ENCODE measurements at places on chromosomes 11 and 22.

DNA sequence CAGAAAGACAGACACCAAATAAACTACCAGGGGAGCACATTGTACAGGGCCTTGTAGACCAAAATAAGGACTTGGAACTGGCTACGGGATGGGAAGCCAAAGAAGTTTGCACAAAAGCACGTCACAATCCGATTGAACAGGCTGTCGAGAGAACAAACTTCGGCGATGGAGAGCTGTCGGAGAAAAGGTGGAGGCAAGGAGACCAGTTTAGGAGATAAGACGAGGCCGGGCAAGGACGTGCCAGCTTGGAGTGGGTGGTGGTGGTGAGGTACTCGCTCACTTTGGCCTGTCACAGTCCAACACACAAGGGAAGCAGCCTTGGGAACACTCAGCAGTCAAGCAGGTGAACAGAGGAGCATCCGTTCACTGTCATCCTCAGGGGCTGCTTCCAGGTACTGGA, 19.0 kb downstream of the APOL5 start:
- no peak for DNase-seq

DNA sequence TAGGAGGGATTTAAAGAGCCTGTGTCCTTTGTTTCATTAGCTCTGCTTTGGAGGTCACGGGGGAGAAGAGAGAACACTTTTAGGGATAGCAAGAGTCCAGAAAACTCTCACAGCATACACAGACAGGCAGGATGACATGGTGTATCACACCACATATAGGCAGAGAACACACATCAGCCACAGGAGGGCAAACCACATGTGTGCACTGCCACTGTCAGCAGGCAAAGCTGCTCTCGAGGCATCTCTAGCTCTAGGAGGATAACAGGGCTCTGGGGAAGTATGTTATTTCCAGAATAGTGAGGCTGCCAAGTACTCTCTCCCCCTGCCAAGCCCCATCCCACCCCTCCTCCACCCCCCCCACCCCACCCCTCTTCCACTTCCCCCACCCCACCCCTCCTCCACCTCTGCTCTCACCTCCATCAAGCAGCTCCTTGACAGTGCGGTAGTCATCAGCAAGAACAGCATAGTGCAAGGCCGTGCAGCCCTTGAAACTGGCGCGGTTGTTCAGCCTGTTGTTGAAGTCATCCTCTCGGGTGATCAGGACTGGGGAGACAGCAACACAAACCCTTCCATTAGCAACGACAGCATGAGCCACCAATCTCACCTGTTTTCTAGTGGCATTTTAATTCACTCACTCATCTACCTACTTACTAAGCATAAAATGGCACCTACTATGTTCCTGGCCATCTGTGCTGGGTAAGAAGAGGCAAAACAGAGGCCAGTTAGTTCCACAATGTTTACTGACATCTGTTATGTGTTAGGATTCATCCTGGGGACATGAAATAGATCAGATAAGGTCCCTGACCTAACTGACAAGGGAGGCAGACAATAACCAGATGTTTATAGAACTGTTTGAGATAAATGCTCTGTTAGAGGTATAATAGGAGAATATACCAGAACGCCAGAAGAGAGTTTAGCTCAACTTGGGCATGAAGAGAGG, 75.6 kb downstream of the CLPB start:
- peak; percentile 67 for DNase-seq

GRCh38 chr11:44893846-44894617, 56.7 kb downstream of the TP53I11 start:
- peak; percentile 90 for DNase-seq

- no peak for DNase-seq
Measured at GRCh38 chr22:37431801-37432707, 4.8 kb upstream of the ELFN2 start.

- no peak for DNase-seq
Measured at GRCh38 chr11:70365544-70365927, 32.8 kb upstream of the CTTN start.

DNA sequence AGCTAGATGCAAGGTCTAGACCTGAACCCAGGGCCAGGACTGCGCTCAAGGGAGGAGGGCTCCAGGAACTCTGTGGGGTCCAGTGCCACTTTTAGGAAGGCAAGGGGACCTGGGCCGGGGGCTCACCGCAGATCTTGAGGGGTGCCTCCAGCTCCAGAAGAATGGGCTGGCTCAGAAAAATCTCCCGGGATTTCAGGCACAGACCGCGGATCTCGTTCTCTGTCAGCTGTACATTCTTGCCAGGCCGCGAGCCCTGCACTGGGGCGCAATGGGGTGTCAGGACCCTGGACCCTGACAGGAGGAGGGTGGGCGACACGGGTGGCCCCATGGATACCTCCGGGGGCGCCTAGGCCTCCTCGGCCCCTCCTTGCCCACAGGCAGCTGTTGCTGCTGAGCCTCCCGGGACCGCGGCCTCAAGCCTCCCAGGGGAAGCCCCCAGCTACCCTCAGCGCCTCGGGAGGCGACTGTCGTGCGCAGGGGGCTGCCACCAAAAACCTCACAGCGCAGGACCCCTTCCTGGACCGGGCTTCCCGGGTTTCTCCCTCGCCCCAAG, 640 bp downstream of the PPP1CA start:
- DNase-seq, result no peak

GRCh38 chr11:1049431-1049891, 12.9 kb upstream of the MUC6 start:
- DNase-seq, result peak; percentile 71

DNA sequence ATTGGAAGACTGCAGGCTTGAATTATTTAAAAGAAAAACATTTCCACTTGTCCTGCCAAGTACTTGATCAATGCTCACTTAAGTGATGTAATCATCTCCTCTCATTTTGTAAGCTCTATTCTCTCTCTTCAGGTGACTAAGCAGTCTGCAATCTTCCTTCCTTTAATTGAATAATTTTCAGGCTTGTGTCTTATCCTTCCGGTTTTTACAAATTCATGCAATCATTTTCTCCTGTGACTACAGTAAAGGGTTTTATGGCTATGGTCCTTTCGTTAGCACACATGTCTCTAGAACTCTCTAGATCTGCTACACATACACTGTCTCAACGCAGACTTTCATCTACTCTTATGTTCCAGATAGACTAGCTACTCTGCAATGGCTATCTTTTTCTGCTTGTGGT, 12.6 kb upstream of the UPB1 start:
- DNase-seq, result peak; percentile 18

GRCh38 chr11:91854780-91855179, 369.8 kb upstream of the FAT3 start:
- DNase-seq, result no peak

DNA sequence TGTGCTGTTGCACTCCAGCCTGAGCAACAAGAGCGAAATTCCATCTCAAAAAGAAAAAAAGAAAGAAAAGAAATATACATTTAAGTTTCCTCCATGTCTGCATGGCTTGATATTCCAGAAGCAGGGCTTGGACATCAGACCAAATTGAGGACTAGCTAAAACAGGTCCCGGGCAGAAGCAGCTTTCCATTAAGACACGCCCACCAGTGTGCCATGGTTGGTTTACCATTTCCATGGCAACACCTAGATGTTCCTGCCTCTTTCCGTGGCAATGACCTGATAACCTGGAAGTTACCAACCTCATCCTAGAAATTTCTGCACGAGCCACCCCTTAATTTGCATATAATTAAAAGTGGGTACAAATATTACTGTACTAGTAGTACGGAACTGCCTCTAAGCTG, 111.3 kb downstream of the NAT10 start:
- DNase-seq, result no peak

DNA sequence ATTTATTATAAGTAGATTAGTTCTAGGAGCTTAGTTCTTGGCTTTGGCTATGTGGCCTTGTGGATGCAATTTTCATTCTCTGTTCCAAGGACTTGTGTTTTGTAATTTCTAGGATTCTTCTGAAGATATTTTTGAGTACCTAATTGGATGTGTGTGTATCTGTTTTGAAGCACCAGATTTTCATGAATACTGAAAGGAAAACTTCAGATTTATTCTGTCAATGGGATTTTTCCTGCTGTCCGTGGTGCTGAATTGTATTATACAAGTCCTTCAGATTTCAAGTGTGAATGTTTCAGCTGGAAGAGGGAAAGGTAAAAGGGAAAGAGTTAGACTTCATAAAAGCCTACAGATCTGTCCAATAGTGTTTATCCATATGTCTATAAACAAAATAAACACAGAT, 18.2 kb upstream of the SYN3 start:
- DNase-seq, result no peak

GRCh38 chr22:41262250-41262765, 21.6 kb upstream of the CHADL start:
- DNase-seq, result no peak

DNA sequence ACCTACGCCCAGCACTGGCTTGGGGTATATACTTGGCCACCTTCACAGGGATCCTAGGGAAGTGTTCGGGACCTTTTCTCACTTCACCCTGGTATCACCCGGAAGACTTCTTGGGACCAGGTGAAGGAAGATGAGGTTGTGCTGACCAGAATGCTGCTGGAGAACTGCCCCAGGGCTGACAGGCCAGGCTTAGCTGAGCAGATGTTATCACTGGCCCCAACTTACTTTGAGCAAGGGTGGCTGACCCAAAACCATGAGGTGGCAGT, 4.5 kb downstream of the FTH1 start:
- DNase-seq, result no peak

GRCh38 chr11:130001461-130002351, 929 bp downstream of the PRDM10 start:
- DNase-seq, result peak; percentile 37

GRCh38 chr11:108804511-108804910, 139.6 kb downstream of the DDX10 start:
- no peak for DNase-seq

- DNase-seq, result no peak
Measured at GRCh38 chr22:25966448-25966913, 202.8 kb upstream of the SEZ6L start.

- no peak for DNase-seq
Measured at GRCh38 chr11:9057007-9057406, 34.4 kb downstream of the SCUBE2 start.

DNA sequence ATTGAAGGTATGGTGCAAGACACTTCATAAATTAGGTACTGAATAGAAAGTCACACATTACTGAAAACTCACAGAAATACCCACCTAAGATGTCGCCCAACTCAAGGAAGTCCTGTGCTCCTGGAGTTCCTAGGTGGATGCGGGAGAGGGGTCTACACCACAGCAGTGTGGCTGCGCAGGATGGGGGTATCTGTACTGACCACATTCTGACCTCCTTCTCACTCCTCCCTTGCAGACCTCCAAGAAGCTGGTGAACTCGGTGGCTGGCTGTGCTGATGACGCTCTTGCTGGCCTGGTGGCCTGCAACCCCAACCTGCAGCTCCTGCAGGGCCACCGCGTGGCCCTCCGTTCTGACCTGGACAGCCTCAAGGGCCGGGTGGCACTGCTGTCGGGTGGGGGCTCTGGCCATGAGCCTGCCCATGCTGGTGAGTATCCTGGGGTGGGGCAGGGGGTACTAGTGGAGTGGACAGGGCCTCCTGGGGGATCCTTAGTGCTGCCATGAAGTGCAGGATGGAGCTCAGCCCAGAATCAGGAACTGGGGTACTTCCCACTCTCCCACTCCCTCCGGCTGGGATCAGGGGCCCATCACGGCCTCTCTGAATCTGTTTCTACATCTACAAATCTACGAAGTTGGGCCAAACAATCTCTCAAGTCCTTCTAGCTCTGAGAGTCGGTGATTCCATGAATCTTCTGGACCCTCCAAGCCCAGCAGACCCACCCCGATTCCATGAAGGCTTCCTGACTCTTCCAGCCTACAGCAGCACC, 4.9 kb downstream of the TKFC start:
- no peak for DNase-seq

- DNase-seq, result peak; percentile 68
Measured at GRCh38 chr11:63622323-63622722, 8.1 kb upstream of the PLAAT3 start.

- no peak for DNase-seq
Measured at GRCh38 chr11:66739983-66740382, 11.0 kb upstream of the SPTBN2 start.

DNA sequence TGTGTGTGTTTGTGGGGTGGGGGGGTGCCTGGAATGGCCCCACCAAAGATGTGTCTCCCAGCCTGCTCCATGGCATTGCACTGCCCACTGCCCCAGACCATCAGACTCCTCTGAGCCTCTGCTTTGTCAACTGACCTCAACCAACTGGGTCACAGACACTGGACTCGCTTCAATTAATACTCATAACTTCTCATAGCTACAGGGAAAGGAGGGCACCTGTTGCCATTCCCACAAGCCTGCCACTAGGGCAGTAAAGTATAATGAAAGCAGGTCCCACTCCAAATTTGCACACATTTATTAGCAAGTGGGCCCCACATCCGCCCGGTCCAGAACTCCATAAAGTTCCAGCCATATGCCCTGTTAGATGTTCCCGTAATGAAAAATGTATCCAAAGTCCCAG, 70.5 kb upstream of the PRDM11 start:
- no peak for DNase-seq

GRCh38 chr11:27710536-27710935, 10.3 kb upstream of the BDNF start:
- DNase-seq, result no peak

DNA sequence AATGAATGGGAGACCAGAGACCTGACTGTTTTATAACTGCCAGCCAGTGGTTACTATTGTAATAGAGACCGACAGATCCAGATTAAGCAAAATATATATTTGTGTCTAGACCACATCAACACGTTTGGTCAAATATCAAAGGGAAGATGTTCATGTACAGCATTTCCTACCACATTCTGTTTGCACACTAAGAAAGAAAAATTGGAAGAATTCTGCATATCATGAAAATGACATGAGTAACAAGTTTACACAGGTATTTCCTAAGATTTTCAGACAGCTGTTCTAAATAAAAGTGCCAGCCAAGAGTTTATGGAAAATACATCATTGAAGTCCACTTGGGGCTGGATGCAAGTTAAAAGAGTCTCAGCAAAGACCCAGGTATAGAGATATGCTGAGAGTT, 145.5 kb upstream of the ANO3 start:
- no peak for DNase-seq

DNA sequence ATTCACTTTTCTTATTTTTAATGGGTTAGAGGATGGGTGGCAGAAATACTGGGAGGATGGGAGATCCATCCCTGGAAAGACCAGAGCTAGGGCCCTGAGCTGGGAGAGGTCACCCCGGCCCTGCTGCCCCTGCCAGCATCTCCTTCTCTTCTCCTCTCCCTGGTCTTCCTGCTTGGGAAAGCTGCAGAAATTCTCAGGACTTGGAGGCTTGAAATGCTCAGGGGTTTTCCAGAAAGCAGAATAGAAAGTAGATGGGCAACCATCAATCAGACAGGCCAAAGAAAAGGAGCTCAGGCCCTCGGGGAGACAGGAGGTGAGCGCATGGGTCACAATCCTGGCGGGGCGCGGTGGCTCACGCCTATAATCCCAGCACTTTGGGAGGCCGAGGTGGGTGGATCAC, 1.5 kb downstream of the APOBEC3H start:
- DNase-seq, result no peak

- no peak for DNase-seq
Measured at GRCh38 chr22:45208696-45208992, 32.0 kb downstream of the KIAA0930 start.

- no peak for DNase-seq
Measured at GRCh38 chr11:75839851-75840250, 24.8 kb downstream of the UVRAG start.

- no peak for DNase-seq
Measured at GRCh38 chr22:43511276-43511910, 99.6 kb downstream of the MPPED1 start.

- DNase-seq, result no peak
Measured at GRCh38 chr11:61071208-61071681, 31.0 kb upstream of the CD5 start.

GRCh38 chr11:63770763-63771162, 2.2 kb upstream of the ZFTA start:
- DNase-seq, result no peak

GRCh38 chr11:119196833-119197483, 9.2 kb upstream of the CBL start:
- peak; percentile 73 for DNase-seq

- DNase-seq, result no peak
Measured at GRCh38 chr11:134823970-134824369, 411.9 kb upstream of the B3GAT1 start.

All from NCI-H2171 treated with DMSO at 0.1 percent for 48 hours (cell line).